ENCODE measurements at places on chromosomes 12 and 14.

DNA sequence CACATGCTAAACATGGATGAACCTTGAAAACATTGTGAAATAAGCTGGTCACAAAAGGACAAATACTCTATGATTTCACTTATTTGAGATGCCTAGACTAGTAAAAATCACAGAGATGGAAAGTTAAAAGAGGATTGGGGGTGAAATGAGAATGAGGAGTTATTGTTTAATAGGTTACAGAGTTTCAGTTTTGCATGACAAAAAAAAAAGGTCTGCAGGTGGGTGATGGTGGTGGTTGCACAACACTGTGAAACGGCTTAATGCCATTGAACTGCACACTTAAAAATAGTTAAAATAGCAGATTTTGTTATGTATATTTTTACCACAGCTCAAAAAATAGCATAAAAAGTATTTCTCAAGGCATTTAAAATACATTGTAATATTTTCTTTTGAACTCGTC is 151.9 kb upstream of the NRXN3 start:
- no peak for DNase-seq

DNA sequence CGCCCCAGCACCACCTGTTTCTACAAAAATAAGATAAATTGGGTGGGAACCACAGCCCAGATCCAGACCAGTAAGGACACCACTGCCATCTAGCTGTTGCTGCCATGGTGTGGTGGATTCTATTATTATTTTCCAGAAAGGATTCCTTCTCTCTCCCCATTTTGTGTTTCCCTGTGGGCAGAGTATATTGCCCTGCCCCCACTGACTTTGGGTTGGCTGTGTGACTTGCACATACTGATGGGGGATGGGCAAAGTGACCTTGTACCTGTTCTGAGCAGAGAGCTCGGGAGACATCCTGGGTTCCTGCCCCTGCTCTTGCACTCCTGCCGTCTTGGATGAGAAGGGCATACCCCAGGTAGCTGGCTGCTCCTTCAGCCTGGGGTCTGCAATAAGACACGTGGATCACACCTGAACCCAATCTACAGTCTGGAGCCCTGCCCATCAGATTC is 24.3 kb downstream of the MOAP1 start:
- no peak for DNase-seq

GRCh38 chr12:128664501-128664900 is 159.3 kb downstream of the SLC15A4 start:
- no peak for DNase-seq

DNA sequence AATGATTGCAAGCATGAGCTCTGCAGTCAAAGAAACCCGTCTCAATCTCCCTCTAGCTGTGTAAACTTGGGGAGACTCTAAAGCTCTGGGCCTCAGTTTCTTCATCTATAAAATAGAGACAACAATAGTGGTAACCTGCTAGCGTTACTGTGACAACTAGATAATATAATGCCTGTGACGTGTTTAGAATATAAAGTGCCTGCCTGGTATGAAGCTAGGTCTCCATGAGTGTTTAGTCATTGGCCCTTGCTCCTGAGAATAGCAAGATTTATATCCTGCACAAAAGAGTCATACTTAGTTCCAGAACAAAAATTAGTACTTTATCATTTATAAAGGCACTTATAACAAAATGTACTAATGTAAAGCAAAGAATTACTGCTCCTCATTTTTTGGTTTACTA is 8.8 kb upstream of the DCP1B start:
- DNase-seq, result no peak

GRCh38 chr12:82600379-82600778 is 86.3 kb upstream of the TMTC2 start:
- no peak for DNase-seq

DNA sequence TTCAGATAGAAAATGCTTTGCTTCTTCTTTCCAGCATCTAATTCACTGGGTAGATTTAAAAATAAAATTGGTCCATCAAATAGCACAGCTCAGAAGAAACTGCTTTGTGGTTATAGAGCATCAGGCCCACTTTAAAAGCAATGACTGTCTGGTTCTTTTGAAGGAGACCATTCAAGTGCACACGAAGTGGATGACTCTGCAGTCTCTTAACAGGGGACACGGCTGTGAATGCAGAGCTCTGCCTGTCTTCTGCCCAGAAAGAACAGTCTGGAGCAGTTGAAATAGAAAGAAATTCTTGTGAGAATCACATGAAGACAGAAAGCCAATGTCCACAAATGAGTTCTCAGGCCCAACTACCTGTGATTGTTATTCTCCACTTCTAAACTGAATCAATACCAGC is 138.7 kb upstream of the PLEKHA5 start:
- DNase-seq, result no peak

DNA sequence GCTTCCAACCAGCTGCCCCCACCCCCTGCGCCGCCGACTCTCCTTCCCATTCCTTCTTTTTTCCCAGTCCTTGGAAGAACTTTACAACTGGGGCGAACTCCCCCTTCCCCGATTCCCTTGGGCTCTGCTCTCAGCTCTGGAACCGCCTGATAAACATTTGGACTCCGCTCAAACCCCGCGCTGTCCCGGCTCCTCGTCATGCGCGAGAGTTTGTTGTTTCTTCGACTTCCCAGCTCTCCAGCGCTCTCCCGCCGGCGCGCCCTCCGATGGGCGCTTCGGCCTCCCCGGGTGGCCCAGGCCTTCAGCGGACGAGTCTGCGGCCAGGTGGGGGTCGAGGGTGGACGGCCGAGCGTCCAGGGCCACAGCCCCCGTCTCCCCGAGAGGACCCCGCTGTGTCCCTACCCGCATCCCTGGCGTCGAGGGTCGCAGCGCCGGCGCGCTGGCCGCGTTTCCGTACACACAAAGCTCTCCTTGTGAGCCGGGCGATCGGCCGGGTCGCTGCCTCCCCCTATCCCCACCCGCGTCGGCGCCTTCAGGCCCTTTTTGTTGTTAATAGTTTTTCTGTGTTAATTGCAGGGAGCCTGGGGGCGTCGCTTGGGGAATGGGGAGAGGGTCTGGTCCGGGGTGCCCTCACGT is 847 bp downstream of the MMP14 start:
- no peak for DNase-seq

DNA sequence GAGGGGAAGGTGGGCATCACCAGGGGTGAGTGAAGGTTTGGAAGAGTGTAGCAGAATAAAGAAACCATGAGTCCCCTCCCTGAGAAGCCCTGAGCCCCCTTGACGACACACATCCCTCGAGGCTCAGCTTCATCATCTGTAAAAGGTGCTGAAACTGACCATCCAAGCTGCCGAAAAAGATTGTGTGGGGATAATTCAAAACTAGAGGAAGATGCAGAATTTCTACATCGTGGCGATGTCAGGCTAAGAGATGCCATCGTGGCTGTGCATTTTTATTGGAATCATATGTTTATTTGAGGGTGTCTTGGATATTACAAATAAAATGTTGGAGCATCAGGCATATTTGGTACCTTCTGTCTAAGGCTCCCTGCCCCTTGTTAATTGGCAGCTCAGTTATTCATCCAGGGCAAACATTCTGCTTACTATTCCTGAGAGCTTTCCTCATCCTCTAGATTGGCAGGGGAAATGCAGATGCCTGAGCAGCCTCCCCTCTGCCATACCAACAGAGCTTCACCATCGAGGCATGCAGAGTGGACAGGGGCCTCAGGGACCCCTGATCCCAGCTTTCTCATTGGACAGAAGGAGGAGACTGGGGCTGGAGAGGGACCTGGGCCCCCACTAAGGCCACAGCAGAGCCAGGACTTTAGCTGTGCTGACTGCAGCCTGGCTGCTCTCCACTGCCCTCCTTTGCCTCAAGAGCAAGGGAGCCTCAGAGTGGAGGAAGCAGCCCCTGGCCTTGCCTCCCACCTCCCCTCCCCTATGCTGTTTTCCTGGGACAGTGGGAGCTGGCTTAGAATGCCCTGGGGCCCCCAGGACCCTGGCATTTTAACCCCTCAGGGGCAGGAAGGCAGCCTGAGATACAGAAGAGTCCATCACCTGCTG is 7.0 kb downstream of the SERPINA1 start:
- DNase-seq, result no peak

GRCh38 chr12:30661210-30661609 is 34.5 kb downstream of the IPO8 start:
- DNase-seq, result no peak

DNA sequence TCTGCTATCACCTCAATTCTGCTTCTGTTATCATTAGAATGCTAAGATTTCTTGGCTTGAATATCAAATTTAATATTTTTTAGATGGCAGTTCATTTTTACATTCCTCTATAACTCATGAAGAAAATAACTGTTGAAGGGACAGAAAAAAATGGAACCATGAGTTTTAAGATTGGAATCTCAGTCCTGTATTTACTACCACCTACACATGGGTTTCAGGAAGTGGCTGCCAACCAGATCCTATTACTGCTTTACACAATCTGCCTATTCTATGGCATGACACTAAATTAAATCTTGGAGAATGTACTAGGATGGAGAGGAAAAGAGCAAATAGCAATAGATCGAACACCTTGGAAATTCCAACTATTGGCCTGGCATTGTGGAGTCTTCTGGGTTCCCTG is 140.8 kb downstream of the DUSP6 start:
- DNase-seq, result no peak

DNA sequence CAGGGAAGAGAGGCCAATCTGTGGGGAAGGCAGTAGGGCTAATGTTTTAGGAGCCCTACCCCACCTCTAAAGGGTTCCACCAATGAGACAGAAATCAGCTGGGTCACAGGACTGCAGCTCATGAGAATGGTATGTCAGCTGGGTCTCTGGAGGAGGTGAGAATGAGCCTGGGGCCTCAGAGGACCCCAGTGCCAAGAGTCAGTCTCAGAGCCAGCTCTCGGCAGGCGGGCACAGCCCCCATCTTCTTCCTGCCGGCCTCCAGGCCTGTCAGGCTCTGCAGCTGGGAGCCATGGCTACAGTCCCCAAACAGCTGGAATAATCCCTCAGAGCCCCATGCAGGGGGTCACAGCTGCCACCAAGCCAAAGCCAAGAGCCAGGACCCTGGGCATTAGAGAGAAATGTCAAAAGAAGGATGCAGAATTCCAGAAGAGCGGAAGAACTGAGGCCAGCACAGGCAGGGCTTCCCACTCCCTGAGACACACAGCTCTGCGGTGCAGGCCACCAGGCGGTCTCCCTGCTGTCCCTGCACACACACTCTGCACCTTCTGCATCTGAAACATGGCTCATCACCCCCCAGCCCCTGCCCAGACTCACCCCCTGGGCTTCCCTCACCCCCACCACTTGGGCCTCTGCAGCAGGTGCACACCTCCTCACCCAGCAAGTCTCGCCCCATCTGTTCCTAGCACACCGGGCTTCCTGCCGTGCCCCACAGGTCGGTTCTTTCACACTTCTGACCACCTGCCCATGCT is 26.0 kb downstream of the ITPK1 start:
- no peak for DNase-seq

DNA sequence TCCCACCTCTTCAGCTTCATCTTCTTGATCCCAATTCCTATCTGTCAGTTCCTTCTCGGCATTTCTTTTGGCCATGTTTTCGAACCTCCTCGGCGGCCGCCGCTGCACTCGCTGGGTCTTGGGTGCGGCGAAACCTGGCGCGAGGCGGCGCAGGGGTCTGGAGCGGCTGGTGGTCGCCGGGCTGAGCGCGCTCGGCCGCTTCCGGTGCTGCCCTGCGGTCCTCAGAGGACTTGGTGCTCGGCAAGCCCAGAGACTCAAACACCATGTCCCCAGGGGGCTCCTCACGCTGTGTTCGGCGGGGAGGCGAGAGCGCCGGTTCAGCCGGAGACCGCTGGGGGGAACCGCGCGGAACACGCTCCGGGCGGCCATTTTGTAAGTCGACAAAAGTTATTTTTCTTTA is 51.8 kb downstream of the PPP1R36 start:
- no peak for DNase-seq

- no peak for DNase-seq
These were observed 186.7 kb upstream of the FKBP4 start for GRCh38 chr12:2607881-2608607.

- no peak for DNase-seq
These were observed 16.4 kb downstream of the ARID2 start for GRCh38 chr12:45745861-45746277.

DNA sequence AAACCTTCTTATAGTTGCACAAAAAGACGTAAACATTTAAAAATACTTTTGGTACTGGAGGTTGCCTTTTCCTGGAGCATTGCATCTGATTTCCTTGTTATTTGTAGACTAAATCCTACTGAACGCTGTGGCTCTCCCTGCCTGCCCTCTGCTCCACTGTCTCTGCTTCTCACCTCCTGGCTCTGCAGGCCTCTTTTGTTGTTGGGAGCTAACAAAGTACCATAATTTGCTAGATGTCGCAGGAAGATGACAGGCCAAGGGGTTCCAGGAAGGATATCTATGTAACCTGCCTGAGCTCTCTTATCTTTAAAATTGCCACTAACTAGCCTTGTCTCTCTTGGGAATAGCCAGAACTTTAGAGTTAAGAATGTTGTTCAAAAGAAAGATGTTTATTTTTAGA is 21.4 kb downstream of the SYNE2 start:
- no peak for DNase-seq

GRCh38 chr12:14828892-14829291 is 14.4 kb downstream of the ART4 start:
- peak; percentile 15 for DNase-seq

- DNase-seq, result no peak
These were observed 64.8 kb downstream of the WSCD2 start for GRCh38 chr12:108193917-108194316.

DNA sequence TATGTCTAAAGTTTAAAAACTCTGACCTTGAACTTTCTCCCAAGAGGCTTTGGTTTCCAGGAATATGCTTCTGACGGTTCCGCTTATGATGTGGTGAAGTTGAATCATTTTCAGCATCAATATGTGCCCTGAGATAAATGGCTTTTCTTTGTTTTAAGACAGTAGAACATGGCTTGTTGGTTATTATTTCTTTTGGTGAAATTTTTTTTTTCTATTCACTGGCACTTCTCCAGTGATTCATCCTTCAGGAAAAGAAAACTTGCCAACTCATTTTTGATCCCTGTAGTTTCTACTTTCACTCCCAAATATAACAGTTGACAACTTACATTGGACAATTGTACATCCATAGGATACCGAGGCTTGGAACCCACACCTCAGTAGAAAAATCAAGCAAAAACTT is 1301.2 kb upstream of the FLRT2 start:
- DNase-seq, result no peak

DNA sequence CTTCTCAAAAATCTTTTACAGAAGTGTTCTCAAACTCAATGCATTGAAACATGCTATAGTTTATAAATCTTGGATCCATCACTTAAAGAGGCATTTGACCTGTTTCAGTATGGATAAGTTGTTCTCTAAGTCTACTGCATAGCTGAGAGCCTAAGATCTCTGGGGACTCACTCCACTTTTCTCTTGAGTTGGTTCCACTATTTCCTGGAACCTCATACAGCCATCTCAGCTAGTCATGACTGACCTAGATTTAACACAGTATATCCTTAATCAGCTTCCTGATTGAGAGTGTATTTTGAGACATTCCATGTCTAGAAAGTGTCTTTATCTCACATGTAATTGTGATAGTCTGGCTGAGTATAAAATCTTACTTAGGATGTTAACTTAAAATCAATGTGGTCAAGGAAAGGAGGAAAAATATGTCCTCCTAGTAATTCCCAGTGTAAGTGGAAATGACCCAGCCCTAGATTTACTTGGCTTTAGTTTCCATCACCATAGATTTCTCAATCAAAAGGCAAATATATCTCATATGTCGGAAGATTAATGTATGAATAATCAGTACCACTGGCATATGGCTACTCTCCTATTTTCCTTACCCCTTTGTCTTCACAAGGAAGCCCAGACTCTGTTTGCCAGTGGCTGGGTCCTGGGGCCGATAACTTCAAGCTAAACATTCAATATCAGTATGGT is 61.9 kb downstream of the KICS2 start:
- no peak for DNase-seq

- no peak for DNase-seq
These were observed 128.3 kb upstream of the PRMT8 start for GRCh38 chr12:3362737-3363136.

Measured in CD8-positive, alpha-beta T cell (primary cell).